Ureter (tissue), 1 donor: ENCODE measurements at places on chromosomes 13 and 19. TPM values are rescaled to one million over a fixed set of nuclear protein-coding genes. Genes with fewer than 3 reads are reported as not detected.
A peak's percentile ranks its signal among the peaks of the same experiment; 100 is the strongest.

DNA sequence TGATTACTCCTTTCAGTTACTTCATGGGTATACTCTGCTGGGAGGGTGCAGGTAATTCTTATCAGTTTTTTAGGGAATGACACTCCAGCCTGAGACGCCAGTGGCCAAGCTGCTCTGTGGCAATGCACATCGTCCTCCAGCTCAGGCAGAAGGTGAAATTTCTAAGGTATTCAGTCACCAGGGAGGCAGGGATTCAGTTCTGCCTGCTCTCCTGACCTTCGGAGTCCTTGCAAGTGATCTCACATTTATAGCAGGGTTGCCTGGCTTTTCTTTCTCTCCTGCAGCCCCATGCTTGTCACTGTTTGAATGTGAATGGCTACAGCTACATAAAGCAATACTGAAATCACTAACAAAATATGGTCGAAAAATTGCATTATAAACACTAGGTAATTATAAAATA lies 1447.5 kb downstream of the EFNB2 start:
- DNase-seq: no peak

- no peak for DNase-seq
Measured at GRCh38 chr19:12265921-12266704, 28.6 kb downstream of the ZNF44 start.

GRCh38 chr13:31236211-31236786 lies 36.5 kb downstream of the B3GLCT start:
- no peak for DNase-seq

WDR62 gene
- 1.6 TPM for total RNA-seq

DNA sequence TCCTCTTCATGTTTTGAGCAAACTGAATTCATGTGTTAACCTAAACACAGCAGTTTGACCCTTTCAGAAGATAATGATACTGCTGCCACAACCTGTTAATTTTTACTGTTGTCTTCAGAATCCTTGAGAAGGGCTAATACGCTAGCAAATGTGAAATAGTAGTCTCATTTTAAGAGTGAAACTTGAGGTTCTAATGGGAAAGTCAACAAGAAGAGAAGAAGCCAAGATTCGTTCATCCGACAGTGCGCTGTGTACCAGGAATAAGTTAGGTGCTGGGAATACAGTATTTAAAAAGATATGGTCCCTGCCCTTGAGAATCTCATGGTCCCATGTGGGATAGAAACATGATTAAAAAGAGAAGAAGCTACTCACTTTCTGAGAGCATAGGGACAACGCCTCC lies 134.4 kb downstream of the KL start:
- DNase-seq: no peak

- DNase-seq: peak; percentile 83
Measured at GRCh38 chr19:53537521-53538377, at the start of gene ZNF331. ZNF331 (plus strand) TSS chr19:53538145; CDS start chr19:53569377, 31,232 bp downstream.

GRCh38 chr13:34161931-34162543 lies 344.1 kb downstream of the RFC3 start:
- no peak for DNase-seq

GRCh38 chr19:49161987-49162386 lies 4.4 kb downstream of the TRPM4 start:
- no peak for DNase-seq

DNA sequence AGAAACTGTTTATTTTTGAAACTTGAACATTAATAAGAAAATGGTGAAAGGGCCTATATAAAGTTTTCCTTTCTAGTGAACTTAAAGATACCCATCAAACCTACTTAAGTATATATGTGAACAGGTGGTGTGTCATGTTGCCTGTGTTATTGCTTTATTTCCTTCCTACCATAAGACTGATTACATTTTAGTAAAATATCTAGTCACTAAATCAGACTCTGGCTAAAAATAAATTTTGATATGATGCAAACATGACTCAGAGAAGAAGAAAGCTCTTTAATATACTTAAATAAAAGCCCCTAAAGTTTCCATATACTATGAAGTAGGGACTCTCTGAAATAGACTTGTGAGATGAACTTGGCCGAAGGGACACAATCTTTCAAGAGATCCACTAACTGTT lies 35.1 kb upstream of the FBXL3 start:
- no peak for DNase-seq

GRCh38 chr13:39224671-39225240 lies 186.5 kb downstream of the NHLRC3 start:
- no peak for DNase-seq

- no peak for DNase-seq
Measured at GRCh38 chr13:51759240-51759639, 44.7 kb downstream of the DHRS12 start.

- DNase-seq: no peak
Measured at GRCh38 chr13:49310251-49310650, 62.5 kb downstream of the CDADC1 start.

GRCh38 chr19:57688011-57688763 lies 6.4 kb downstream of the ZNF551 start:
- DNase-seq: no peak
